ENCODE measurements at places on chromosomes 4 and X.

DNA sequence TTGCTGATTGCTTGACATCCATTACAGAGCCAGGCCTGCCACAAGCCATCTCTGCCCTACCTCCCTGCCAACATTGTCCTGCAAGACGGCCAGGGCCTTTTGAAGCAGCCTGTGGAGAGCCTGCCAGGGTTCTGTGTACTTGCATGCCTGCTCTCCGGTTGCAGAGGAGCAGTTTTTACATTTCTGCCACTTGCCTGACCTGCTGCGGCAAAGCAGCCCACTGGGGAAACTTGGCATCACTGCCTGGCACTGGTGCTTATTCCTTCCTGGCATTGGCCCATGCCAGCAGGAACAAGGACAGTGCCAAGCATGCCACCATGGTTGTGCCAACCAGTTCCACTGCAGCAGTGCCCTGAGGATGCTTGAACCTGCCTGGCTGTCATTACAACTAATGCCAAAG is 167.1 kb downstream of the NHS start:
- DNase-seq: no peak

DNA sequence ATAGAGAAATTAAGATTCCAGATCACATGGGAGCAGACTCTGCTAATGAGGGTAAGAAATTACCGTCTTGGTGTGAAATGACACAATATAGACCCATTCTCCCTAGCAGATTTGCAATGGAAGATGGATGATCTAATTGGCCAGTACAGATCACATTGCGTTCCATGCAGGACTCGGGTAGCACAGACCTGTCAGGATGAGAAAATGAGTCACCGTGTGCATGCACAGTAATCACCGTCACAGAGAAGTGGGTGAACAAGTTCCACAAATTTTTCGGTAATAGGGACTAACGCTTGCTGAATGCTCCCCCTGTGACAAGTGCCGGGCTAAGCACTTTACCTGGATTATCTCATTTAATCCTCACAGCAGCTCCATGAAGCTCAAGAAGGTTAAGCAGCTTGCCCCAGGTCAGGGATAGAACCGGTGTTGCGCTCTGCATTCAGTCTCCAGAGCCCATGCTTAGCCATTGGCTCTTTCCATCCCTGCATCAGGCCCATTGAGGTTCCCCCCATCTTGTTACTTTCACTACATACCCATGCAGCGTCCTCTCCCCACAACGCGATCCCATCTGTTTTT is 375.6 kb downstream of the FBXW7 start:
- no peak for DNase-seq

GRCh38 chr4:153159728-153160221 is 44.5 kb upstream of the TRIM2 start:
- DNase-seq: no peak

GRCh38 chrX:41621222-41621723 is 67.5 kb upstream of the GPR34 start:
- DNase-seq: no peak

- no peak for DNase-seq
These were observed 62.4 kb downstream of the TRAPPC11 start for GRCh38 chr4:183721207-183722081.
